ENCODE measurements at places on chromosomes 4 and X.
A peak's percentile ranks its signal among the peaks of the same experiment; 100 is the strongest.

- DNase-seq, result peak; percentile 13
These were observed 25.5 kb downstream of the GPRASP3 start for GRCh38 chrX:102745857-102746584.

DNA sequence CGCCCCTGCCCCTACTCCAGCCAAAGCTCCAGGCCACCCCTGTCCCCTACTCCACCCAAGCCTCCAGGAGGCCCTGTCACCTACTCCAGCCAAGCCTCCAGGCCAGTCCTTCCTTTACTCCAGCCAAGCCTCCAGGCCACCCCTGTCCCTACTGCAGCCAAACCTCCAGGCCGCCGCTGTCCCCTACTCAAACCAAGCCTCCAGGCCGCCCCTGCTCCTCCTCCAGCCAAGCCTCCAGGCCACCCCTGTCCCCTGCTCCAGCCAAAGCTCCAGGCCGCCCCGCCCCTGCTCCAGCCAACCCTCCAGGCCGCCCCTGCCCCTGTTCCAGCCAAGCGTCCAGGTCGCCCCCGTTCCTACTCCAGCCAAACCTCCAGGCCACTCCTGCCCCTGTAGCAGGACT lies 5.1 kb upstream of the ASMT start:
- DNase-seq, result no peak

GRCh38 chr4:7854697-7855370 lies 84.8 kb downstream of the AFAP1 start:
- peak; percentile 53 for DNase-seq

GRCh38 chr4:44869222-44869882 lies 143.0 kb upstream of the GNPDA2 start:
- DNase-seq, result no peak

- DNase-seq, result peak; percentile 33
These were observed 2.7 kb upstream of the BMX start for GRCh38 chrX:15497865-15498264.

DNA sequence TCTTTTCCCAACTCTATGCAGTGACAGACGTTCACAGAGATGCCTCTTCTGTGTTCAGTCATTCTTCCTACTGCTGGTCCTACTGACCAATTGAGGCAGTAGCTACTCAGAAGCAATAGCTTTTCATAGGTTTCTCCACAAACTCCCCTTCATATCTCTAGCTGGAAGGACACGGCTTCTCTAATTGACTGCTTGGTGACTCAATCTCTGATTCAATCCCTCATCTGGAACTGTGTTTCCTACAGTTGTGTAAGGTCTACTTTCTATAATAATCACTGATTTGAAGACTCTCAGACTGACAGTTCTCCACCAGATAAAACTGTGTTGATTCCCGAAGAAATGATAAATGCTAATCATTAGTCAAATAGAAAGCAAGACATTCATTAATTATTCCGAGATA lies 111.5 kb downstream of the DTHD1 start:
- DNase-seq, result no peak

- DNase-seq, result peak; percentile 24
These were observed 2.0 kb downstream of the SMIM14 start for GRCh38 chr4:39636531-39637184.

Measured in stimulated activated naive CD8-positive, alpha-beta T cell treated with anti-CD3 and anti-CD28 coated beads, Interleukin-15, amount 100 ng/mL, for 72 hours (primary cell).